ENCODE measurements at places on chromosomes 5 and 9. TPM values are rescaled to one million over a fixed set of nuclear protein-coding genes. Genes with fewer than 3 reads are reported as not detected.

DNA sequence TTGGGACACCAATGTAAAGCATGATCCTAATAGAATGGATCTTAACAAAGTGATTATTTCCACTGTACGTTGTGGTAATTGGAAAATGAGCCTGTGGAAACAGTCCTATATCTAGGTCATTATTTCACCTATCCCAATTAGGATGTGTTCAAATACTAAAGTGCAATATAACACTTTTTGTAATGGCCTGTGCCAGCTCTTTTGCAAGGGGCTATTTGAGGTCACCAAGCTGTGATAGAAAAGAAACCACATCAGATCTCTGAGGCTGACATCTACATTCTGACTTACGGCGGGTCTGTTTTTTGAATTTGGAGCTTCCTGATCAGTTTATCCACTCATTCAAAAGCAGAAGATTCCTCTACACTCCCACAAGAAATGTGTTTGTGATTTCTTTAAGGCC is 150.0 kb downstream of the TLE1 start:
- H3K27me3 ChIP-seq: no peaks in the 10 kb centered on the region
- H3K4me3 ChIP-seq: no peak overlapping the region
- H3K27ac ChIP-seq: no peak overlapping the region
- no peaks in the 10 kb centered on the region for H3K4me1 ChIP-seq

SPATA31E1 gene
- not detected for polyA plus RNA-seq

DNA sequence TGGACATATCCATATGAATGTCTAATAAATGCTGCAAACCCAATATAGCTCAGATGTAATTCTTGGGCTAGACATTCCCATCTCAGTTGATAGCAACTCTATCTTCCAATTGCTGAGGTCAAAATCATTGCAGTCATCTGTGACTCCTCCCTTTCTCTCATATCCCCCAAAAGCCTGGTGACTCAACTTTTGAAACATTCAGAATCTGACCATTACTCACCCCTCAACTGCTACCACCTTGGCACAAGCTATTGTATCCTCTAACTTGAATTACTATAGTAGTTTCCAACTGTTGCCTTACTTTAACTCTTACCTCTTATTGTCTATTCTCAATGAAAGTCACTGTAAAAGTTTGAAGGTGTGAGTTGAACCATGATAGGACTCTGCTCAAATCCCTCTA is 600.1 kb upstream of the RGMB start:
- no peak for DNase-seq
- H3K36me3 ChIP-seq: no peaks in the 10 kb centered on the region
- H3K4me3 ChIP-seq: no peak overlapping the region
- H3K4me1 ChIP-seq: no peaks in the 10 kb centered on the region

- no peak overlapping the region for H3K4me3 ChIP-seq
- H3K27me3 ChIP-seq: no peaks in the 10 kb centered on the region
- no peak for DNase-seq
- H3K27ac ChIP-seq: no peak overlapping the region
- H3K4me1 ChIP-seq: peaks cover 19% of the 10 kb centered on the region
Observed at GRCh38 chr5:150266871-150267291, 22.7 kb downstream of the CAMK2A start.

UQCRQ gene
- 92.1 TPM for polyA plus RNA-seq

- peaks cover 86% of the 10 kb centered on the region for H3K36me3 ChIP-seq
- DNase-seq: no peak
- H3K4me1 ChIP-seq: no peaks in the 10 kb centered on the region
- no peaks in the 10 kb centered on the region for H3K27me3 ChIP-seq
- H3K4me3 ChIP-seq: no peak overlapping the region
Observed at GRCh38 chr5:180281706-180282105, 10.2 kb downstream of the MAPK9 start.

- H3K36me3 ChIP-seq: no peaks in the 10 kb centered on the region
- no peaks in the 10 kb centered on the region for H3K27me3 ChIP-seq
- DNase-seq: no peak
Observed at GRCh38 chr5:141838326-141839014, 39.7 kb downstream of the PCDH1 start.

OR13C3 gene
- not detected for polyA plus RNA-seq

DNA sequence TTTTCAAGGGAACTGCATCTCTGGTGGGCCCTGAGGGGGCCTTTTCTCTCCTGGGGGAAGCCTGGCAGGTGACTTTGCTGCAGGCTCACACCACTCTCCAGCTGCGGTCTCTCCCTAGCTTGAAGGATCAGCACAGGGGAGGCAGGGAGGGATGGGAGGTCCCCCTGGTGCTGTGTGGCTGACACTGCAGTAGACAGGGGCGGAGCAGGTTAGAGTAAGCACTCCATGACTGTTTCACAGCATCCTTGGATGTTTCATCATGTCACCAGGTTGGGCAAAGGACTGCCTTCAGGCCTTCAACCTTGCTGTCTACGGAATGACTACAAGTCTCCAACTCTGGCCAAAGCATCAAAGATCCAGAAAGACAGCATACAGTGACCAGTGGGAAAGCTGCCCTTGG is 470.7 kb downstream of the CDK5RAP2 start:
- no peak for DNase-seq
- H3K36me3 ChIP-seq: no peaks in the 10 kb centered on the region
- H3K4me1 ChIP-seq: no peaks in the 10 kb centered on the region
- H3K27ac ChIP-seq: no peak overlapping the region

FAT2 gene
- not detected for polyA plus RNA-seq

GRCh38 chr9:134431095-134431494 is 104.8 kb downstream of the RXRA start:
- H3K4me1 ChIP-seq: no peaks in the 10 kb centered on the region
- DNase-seq: no peak
- no peak overlapping the region for H3K27ac ChIP-seq
- no peak overlapping the region for H3K4me3 ChIP-seq
- H3K36me3 ChIP-seq: peaks cover 81% of the 10 kb centered on the region

DNA sequence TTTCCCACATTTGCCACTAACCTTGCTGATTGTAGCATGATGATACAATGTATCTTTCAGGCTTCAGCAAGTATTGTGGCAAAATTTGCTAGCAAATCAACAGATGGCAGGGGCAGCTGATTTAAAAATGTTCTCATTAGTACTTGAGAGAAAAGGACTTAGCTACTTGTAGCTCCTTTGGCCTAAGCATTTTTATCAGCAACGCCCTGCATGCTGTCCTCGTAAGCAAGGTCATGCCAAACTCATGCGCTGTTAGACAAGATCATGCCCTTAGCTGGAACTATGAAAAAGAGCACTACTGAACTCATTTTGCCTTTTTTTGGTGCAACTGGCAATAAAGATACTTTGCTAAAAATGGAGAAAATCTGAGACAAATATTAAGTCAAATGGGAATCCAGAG is 197.1 kb downstream of the ICE1 start:
- H3K36me3 ChIP-seq: no peaks in the 10 kb centered on the region
- H3K4me3 ChIP-seq: no peak overlapping the region

GABRA1 gene
- not detected for polyA plus RNA-seq

DNA sequence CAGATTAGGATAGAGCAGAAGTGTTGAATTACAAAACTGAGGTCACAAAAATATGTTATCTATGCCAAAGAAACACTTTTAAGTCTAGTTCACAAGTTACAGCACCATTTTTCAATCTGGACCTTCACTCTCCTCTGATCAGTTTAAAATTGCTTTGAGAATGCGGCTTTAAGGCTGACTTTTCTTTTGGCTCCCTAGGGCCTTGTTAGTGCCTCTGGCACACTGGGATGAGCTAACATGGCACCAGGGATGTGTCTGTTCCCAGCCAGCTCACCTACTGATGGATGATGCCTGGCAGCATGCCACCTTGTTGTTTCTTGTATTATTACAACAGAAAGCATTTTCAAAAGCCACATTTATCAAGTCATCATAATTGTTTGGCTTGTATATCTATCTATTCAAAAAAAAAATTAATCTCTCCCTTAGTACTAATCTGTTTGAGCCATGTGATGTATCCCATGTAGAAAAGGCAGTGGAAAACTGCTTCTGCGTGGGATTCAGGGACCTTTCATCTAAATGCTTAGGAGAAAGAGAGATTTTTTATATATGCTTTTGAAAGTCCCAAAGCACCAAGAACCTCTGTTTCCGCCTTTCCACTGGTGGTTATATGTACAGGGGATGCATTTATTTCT is 46.6 kb downstream of the ADAMTSL1 start:
- no peak for DNase-seq
- H3K36me3 ChIP-seq: no peaks in the 10 kb centered on the region
- H3K4me1 ChIP-seq: no peaks in the 10 kb centered on the region
- H3K4me3 ChIP-seq: no peak overlapping the region

GRIN1 gene
- polyA plus RNA-seq: not detected

DNA sequence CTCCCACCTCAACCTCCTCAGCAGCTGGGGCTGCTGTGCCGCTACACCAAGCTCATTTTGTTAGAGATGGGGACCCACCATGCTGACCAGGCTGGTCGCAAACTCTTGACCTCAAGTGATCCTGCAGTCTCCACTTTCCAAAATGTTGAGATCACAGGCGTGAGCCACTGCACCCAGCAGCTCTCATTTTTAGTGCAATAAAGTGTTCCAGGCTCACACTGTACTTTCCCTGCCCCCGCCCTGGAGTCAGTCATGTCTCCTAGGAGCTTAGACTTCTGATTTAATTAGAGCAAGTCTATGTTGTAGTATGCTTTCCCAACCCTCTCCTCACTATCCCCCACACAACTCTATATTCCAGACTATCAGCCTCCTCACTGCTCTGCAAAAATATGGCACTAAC is 238.0 kb upstream of the ACTBL2 start:
- H3K4me1 ChIP-seq: no peaks in the 10 kb centered on the region
- H3K27ac ChIP-seq: no peak overlapping the region
- H3K27me3 ChIP-seq: no peaks in the 10 kb centered on the region
- DNase-seq: no peak
- H3K36me3 ChIP-seq: no peaks in the 10 kb centered on the region

Data from CD14-positive monocyte (primary cell).